Stimulated activated CD8-positive, alpha-beta memory T cell treated with anti-CD3 and anti-CD28 coated beads, Interleukin-7, amount 100 ng/mL, for 1 hour (primary cell): ENCODE measurements at places on chromosomes 13 and 19.

- no peak for DNase-seq
These were observed 251.1 kb downstream of the EFNB2 start for GRCh38 chr13:106284358-106284757.

- no peak for DNase-seq
These were observed 8.0 kb downstream of the ELL start for GRCh38 chr19:18513868-18514267.

GRCh38 chr19:12834976-12835757, 788 bp upstream of the RTBDN start:
- no peak for DNase-seq

DNA sequence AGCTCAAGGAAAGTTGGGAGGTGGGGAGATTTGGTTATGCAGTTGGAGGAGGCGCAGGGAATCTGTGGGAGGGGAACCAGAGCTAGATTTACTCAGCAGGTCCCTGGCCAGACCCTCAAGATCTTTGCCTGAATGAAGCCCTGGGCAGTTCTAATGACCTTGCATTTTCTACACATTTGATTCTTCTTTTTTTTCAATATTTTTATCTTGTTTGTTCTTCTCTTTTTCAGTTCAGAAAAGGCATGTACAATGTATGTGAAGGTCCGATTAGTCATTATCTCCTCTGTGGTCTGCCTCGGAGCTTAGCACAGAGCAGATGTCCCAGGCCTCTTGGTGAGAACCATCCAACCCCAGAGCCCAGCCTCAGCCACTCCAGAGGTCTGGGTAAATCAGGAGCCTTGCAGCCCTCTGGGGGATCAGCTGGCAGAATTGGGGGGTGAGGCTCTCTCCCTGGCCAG, 24.2 kb downstream of the SERP2 start:
- DNase-seq: no peak

GRCh38 chr19:2282062-2282861, at the start of gene PEAK3:
TSS of gene PEAK3 (minus strand) at chr19:2282175. CDS start at chr19:2280931, 1,244 bp downstream.
- no peak for DNase-seq

DNA sequence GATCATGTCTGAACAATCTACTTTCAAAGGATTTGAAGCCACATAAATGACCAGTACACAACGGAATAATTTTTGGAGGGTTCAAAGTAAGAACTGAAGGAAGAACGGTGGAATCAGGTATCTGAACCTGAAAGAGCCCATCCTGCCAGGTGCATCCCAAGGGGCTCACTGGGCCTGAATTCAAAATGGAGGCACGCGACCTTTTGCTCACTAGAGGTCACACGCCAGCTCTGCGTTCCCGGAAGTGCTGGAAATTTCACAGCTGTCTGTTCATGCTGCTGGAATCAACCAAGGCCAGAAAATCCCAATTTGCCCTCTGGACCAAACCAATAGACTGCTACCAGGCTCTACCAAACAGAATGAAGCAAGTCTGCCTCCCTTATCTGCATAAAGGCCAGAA, 4.2 kb upstream of the RASA3 start:
- DNase-seq: no peak

DNA sequence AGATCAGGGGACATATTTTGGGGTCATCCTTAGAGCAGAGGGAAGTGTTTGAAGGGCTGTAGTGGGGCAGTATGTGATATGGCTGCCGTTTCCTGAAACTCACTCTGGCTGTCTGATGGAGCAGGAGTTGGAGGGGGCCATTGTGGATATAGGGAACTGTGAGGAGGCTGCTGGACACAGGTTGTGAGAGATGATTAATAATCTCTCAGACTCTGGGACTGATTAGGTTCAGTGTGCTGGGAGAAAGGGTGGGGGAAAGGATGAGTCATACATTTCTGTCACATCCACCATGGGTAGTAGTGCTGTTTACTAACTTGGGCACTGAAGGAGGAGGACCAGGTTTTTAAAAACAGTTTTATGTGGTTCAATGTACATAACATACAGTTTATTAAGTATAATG, 4.8 kb downstream of the B3GLCT start:
- no peak for DNase-seq

GRCh38 chr19:5547881-5548280, 19.9 kb downstream of the TINCR start:
- DNase-seq: no peak

GRCh38 chr19:8610936-8611300, 403 bp upstream of the ADAMTS10 start:
- DNase-seq: no peak

GRCh38 chr13:75547917-75548316, 1.7 kb upstream of the UCHL3 start:
- no peak for DNase-seq

- no peak for DNase-seq
These were observed 2.0 kb downstream of the REX1BD start for GRCh38 chr19:18590273-18591272.

DNA sequence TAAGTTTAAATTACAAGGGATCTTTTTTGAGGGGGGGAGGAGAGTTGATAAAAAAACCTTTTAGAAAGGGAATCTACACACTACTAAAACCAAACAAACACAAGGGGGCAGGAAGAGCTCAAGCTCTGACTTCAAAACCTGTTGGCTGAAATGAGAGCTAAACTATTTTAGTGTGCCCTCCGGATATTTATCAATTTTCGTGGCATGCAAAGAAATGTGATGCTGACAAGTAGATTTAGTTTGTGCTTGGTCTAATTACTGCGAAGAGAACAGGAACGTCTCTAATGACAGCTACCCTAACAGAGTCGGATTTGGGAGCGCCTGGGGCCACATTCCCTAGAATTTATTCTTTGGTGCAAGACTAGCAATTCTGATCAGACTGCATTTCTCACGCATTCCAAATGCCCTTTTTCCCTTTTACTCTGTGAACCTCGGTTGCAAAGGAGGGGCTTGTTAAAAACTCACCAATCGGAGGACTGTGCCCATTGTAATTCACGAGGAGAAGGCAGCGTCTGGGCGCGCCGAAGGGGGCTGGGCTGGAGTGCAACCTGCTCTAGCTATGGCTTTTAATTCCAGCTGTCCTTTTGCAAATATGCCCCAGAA, 802 bp upstream of the FREM2 start:
- no peak for DNase-seq

- DNase-seq: no peak
These were observed 94.1 kb downstream of the COG6 start for GRCh38 chr13:39749528-39749927.

DNA sequence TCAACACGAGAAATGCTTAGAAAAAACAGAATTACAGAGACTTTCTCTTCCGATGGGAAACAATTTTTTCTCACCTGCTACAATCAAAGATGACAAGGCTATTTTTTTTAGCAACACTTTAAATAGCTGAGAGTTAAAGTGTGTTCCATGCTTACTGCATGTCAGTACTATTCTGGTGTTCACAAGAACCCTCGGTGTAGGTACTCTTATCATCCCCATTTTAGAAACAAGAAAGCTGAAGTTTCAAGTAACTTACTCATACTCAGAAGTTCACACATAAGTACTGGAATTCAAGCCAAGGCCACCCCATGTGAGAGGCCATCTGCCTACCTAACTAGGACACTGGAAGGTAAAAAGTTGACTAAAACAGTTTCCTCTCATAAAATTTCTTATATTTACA, 9.0 kb upstream of the TNFRSF19 start:
- DNase-seq: no peak

- DNase-seq: no peak
These were observed 10.8 kb downstream of the CEACAM18 start for GRCh38 chr19:51489113-51489512.

- DNase-seq: no peak
These were observed 28.1 kb upstream of the SIAH3 start for GRCh38 chr13:45879666-45880065.

GRCh38 chr13:37492075-37492474, 106.5 kb downstream of the POSTN start:
- no peak for DNase-seq

DNA sequence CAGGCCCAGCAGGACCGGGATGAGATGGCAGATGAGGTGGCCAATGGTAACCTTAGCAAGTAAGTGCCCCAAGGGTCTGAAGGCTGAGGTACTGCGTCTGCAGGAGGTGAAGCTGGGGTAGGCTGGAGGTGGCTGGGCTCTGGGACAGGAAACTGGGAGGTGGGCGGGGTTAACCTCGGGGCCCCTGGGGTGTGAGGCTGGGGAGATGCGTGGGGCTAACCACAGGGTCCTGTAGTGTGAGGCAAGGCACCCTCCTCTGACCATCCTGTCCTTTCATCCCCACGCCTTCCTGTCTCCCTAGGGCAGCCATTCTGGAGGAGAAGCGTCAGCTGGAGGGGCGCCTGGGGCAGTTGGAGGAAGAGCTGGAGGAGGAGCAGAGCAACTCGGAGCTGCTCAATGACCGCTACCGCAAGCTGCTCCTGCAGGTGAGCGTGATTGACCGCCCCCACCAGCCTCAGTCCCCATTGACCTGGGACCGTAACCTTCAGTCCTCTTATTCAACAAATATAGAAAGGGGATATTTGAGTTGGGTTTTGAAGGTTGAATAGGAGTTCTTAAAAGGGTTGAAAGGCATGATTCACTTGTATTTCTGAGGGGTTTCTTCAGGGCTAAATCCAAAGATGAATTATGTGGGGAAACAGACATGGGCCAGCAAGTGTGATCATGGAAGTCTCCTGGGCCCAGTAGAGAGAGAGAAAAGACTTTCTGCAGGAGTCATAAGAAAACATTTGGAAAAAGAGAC, 35.7 kb downstream of the KCNC3 start:
- no peak for DNase-seq

DNA sequence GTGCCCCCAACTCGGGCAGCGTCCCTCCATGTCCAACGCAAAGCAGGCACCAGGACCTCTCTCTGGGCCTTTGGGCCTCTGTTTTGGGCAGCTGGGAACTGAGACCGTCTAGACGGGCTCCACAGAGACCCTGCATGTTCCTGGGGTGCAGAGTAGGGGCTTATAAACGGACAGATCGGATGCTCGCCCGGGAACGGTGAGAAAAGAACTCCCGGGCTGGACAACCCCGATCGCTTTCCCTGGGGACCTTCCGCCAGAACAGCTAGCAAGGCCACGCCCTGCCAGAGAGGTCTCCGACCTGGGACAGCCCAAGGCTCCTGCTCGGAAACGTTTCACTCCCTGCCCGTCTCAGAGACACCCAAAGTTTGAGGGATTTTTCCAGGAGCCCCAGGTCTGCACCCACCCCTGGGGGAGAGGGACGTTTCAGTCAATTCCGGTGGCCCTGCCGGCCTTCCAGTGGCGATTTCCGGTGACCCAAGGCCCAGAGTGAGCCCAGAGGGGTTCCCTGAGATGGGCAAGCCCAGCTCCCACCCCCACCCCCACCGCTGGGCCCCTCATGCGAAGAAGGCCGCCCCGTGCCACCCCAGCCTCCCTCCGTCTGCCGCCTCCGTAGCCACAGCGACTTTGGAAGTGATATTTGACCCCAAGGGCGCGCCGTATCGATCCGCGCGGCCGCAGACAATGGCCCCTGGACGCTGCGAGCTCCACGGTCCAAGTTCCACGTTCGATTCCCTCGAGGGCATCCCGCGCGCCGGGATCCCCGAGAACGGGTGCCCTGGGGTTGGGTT, 1.7 kb downstream of the NR2F6 start:
- no peak for DNase-seq

DNA sequence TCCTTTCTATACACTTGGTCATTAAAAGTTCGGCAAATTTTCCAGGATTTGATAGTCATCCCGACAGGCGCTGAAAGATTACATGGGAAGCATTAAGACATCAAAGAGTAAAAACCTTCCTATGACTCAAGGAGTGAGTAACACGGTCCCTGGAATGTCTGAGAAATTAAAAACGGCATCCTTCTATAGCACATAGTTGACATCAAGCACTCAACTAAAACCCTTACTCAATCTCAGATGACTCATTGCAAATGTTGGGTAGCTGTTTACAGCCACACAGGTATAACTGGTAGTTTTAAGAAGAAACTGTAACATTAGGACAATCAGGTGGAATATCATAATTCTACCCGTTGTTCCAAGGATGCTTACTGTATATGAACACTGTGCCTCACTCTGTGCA, 6.4 kb upstream of the LGALS13 start:
- no peak for DNase-seq

DNA sequence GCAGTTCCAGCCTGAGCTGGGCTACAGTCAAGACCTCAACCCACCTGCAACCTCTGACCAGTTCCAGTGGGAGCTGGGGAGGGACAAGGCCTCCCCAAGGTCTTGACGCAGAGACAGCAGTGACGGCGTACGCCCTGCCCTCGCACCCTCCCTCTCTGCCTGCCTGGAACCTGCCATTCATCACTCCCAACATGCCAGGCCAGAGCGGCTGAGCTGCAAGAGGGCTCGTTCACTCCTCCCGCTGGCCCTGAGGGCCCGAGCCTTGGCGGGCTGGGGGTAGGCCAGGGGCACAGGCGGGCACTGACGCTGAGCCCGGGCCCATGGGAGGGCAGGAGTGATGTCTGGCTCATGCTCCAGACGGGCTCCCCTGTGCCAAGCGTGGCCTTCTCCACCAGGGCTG, 8.2 kb downstream of the NDUFA11 start:
- DNase-seq: no peak

- DNase-seq: no peak
These were observed 71.8 kb downstream of the CBY2 start for GRCh38 chr13:45773944-45774343.

- no peak for DNase-seq
These were observed 1784.6 kb downstream of the SLITRK5 start for GRCh38 chr13:89455741-89456140.

- DNase-seq: no peak
These were observed 1.3 kb downstream of the MEIS3 start for GRCh38 chr19:47417746-47418691.
